Activated gamma-delta T cell (primary cell): ENCODE measurements at places on chromosomes 7 and 10.

GRCh38 chr7:110539216-110539615 is 551.7 kb upstream of the LRRN3 start:
- no peak for DNase-seq

- DNase-seq = no peak
Measured at GRCh38 chr7:153640586-153640985, 411.6 kb upstream of the DPP6 start.

- no peak for DNase-seq
Measured at GRCh38 chr10:34612446-34612845, 202.7 kb downstream of the PARD3 start.

- DNase-seq = peak; percentile 25
Measured at GRCh38 chr10:75234683-75235374, 928 bp downstream of the COMTD1 start.

- no peak for DNase-seq
Measured at GRCh38 chr10:62462461-62462860, 88.3 kb downstream of the ZNF365 start.

DNA sequence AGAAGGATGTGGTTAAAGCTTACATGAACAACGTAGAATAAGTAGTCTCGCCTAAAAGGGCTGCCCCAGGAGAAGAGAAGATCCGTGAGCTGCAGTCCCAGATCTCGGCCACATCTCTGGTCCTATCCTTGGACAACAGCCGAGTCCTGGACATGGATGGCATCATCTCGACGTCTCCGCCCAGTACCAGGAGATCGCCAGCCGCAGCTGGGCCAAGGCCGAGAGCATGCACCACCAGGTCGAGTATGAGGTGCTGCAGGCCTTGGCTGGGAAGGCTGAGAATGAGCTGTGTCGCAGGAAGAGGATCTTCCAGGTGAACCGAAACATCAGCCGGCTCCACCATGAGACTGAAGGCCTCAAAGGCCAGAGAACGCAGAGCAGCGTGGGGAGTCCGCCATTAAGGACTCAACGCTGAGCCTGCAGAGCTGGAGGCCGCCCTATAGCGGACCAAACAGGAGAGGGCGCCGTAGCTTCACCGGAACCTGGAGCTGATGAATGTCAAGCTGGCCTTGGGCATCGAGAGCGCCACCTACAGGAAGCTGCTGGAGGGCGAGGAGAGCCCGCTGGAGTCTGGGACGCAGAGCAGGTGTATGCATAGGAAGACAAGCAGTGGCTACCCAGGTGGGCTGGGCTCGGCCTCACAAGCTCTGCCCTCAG is 22.2 kb downstream of the LIPK start:
- DNase-seq = peak; percentile 6
